Immature natural killer cell (primary cell): ENCODE measurements at places on chromosomes 6 and 20. TPM values are rescaled to one million over a fixed set of nuclear protein-coding genes. Genes with fewer than 3 reads are reported as not detected.
A peak's percentile ranks its signal among the peaks of the same experiment; 100 is the strongest.

DNA sequence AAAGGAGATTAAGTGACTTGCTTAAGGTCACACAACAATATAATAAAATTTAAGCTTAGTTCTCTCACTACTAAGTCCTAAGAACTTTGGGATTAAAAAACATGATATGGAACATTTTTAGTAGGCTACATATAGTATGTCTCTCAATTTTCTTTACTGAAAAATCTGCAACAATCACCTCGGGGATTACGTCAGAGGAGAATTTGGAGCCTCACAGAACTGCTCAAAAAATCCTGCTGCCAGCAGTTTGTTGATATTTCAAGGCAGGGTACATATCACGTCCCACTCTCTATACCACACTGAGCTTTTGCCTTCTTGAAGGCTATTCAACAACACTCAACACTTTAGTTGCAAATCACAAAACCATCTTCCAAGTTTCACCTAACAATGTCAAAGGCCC, 561.6 kb upstream of the BTBD3 start:
- H3K27ac ChIP-seq, result no peak overlapping the region
- no peak overlapping the region for H3K4me3 ChIP-seq
- no peaks in the 10 kb centered on the region for H3K27me3 ChIP-seq
- DNase-seq, result no peak
- no peaks in the 10 kb centered on the region for H3K36me3 ChIP-seq

GRCh38 chr6:44504301-44504791, 116.8 kb downstream of the CDC5L start:
- H3K36me3 ChIP-seq, result no peaks in the 10 kb centered on the region
- H3K4me3 ChIP-seq, result no peak overlapping the region
- peaks cover 3% of the 10 kb centered on the region for H3K27me3 ChIP-seq
- H3K4me1 ChIP-seq, result no peaks in the 10 kb centered on the region
- no peak for DNase-seq

GRCh38 chr20:3864518-3864917, 17.9 kb downstream of the MAVS start:
- H3K4me1 ChIP-seq, result no peaks in the 10 kb centered on the region
- no peak overlapping the region for H3K4me3 ChIP-seq
- no peaks in the 10 kb centered on the region for H3K27me3 ChIP-seq
- H3K27ac ChIP-seq, result no peak overlapping the region

GRCh38 chr6:160051390-160051789, 70.2 kb upstream of the SLC22A1 start:
- no peak overlapping the region for H3K27ac ChIP-seq
- peaks cover 30% of the 10 kb centered on the region for H3K36me3 ChIP-seq
- peaks cover under 1% of the 10 kb centered on the region for H3K27me3 ChIP-seq
- no peak for DNase-seq

DNA sequence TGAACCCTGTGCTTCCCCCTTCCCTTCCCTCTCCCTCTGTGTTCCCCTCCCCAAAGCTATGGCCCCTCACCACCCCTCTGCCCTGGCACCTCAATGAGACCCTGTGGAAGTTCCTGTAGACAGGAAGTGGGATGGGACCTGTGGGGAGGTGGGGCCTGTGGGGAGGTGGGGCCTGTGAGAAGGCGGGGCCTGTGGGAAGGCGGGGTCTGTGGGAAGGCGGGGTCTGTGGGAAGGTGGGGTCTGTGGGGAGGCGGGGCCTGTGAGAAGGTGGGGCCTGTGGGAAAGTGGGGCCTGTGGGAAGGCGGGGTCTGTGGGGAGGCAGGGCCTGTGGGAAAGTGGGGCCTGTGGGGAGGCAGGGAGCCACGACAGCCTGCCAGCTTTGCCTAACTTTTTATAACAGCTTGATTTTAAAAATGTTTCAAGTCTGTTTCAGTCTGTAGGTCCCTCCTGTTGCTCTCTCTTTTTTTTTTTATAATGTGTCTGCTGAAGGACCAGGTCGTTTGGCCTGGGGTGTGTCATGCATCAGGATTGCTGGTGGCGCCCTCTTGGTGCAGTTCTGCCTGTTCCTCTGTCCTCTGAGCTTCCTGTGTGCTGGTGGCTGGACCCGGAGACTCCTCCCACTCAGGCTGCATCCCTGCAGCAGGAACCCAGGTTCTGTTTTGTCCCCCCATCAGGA, 70.5 kb upstream of the SLCO4A1 start:
- no peak overlapping the region for H3K27ac ChIP-seq
- H3K4me3 ChIP-seq, result no peak overlapping the region
- H3K27me3 ChIP-seq, result peaks cover 5% of the 10 kb centered on the region
- H3K4me1 ChIP-seq, result peaks cover 13% of the 10 kb centered on the region
- H3K36me3 ChIP-seq, result no peaks in the 10 kb centered on the region
- peak; percentile 26 for DNase-seq

The CAPN11 gene
- polyA plus RNA-seq, result not detected

The SYNDIG1 gene
- polyA plus RNA-seq, result not detected

The CCR6 gene
- 1.8 TPM for polyA plus RNA-seq

DNA sequence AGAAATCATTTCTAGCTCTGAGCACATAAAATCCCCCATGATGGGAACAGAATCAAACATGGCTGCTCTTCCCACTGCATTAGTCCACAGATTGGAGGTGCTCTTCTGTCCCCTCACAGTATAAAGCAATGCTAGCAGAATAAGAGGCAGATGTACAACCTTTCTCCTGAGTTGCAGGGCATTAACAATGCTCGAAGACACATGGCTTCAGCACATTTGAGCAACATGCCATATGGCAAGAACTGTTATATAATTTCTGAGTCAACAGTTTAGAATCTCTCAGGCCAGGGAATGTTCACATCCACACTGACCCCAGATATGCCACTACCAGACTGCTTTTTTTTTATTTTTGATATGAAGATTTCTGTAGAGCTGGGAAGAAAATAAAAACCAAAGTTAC, 119.6 kb downstream of the KIF13A start:
- H3K27me3 ChIP-seq, result no peaks in the 10 kb centered on the region
- DNase-seq, result no peak
- no peak overlapping the region for H3K27ac ChIP-seq

GRCh38 chr20:48823960-48824498, 3.8 kb downstream of the PREX1 start:
- H3K4me3 ChIP-seq, result peak overlapping the region; percentile 99
- no peak overlapping the region for H3K27ac ChIP-seq
- peaks cover 6% of the 10 kb centered on the region for H3K4me1 ChIP-seq
- H3K27me3 ChIP-seq, result peaks cover 14% of the 10 kb centered on the region
- H3K36me3 ChIP-seq, result peaks cover 5% of the 10 kb centered on the region
- peak; percentile 43 for DNase-seq

GRCh38 chr6:119317007-119317406, 32.6 kb downstream of the MAN1A1 start:
- H3K36me3 ChIP-seq, result no peaks in the 10 kb centered on the region
- no peak overlapping the region for H3K4me3 ChIP-seq
- peaks cover 82% of the 10 kb centered on the region for H3K4me1 ChIP-seq
- no peak for DNase-seq
- peaks cover 17% of the 10 kb centered on the region for H3K27me3 ChIP-seq
- peak overlapping the region; percentile 78 for H3K27ac ChIP-seq

The GPR6 gene
- polyA plus RNA-seq, result not detected

DNA sequence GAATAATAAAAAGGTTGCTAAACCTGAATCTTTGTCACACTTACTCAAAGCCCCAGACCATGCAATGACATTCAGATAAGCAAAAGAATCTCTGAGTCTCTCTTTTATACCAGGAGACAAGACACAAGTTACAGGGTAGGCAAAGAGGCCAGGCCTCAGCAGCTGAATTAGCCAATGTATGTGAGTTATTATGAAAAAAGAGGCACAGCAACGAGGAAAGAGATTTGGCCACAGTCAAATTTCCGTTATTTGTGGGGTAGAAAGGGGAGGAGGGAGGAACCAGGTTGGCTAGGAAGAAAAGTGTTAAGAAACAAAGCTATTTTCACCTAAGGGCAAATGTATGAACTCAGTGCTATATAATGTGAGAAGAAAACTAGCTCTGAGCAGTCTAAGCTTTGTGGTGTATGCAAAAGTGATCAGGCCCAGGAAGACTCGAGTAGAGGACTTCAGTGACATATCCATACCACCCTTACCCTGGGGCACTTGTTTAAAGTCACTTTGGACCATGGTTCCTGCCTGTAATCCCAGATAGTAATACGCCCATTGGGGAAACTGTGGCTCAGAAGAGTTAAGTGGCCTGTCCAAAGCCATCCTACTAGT, 19.1 kb downstream of the IPCEF1 start:
- no peak overlapping the region for H3K27ac ChIP-seq
- H3K27me3 ChIP-seq, result peaks cover 3% of the 10 kb centered on the region
- no peak overlapping the region for H3K4me3 ChIP-seq
- no peaks in the 10 kb centered on the region for H3K36me3 ChIP-seq
- no peak for DNase-seq

The ERVFRD-1 gene
- polyA plus RNA-seq, result not detected

- peaks cover 44% of the 10 kb centered on the region for H3K4me1 ChIP-seq
- peaks cover 3% of the 10 kb centered on the region for H3K27me3 ChIP-seq
- H3K27ac ChIP-seq, result peak overlapping the region; percentile 95
- peak; percentile 77 for DNase-seq
- no peaks in the 10 kb centered on the region for H3K36me3 ChIP-seq
- peak overlapping the region; percentile 100 for H3K4me3 ChIP-seq
Measured at GRCh38 chr6:26183581-26184366, 96.5 kb downstream of the HFE start.

The ADGB gene
- not detected for polyA plus RNA-seq

The C20orf202 gene
- polyA plus RNA-seq, result not detected

The EDEM2 gene
- 48.6 TPM for polyA plus RNA-seq

The DEFB125 gene
- polyA plus RNA-seq, result not detected

DNA sequence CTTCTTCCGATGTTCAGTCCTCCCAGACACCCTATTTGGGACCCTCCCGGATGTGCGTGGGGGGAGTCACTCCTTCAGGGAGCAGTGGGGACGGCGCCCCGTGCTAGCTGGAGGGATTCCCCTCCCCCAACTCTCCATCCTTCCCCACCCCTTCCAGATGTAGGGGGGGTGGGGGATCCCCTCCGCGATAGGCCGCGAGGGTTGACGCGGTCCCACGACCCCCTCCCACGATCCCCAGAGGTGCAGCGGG, 548 bp downstream of the GNL1 start:
- H3K4me1 ChIP-seq, result peaks cover 31% of the 10 kb centered on the region
- peak overlapping the region; percentile 98 for H3K27ac ChIP-seq
- H3K36me3 ChIP-seq, result peaks cover 17% of the 10 kb centered on the region
- H3K27me3 ChIP-seq, result peaks cover 17% of the 10 kb centered on the region
- peak overlapping the region; percentile 100 for H3K4me3 ChIP-seq

The AGPAT4 gene
- polyA plus RNA-seq, result 14.4 TPM

The GABRR1 gene
- not detected for polyA plus RNA-seq

The CD83 gene
- polyA plus RNA-seq, result 11.8 TPM

DNA sequence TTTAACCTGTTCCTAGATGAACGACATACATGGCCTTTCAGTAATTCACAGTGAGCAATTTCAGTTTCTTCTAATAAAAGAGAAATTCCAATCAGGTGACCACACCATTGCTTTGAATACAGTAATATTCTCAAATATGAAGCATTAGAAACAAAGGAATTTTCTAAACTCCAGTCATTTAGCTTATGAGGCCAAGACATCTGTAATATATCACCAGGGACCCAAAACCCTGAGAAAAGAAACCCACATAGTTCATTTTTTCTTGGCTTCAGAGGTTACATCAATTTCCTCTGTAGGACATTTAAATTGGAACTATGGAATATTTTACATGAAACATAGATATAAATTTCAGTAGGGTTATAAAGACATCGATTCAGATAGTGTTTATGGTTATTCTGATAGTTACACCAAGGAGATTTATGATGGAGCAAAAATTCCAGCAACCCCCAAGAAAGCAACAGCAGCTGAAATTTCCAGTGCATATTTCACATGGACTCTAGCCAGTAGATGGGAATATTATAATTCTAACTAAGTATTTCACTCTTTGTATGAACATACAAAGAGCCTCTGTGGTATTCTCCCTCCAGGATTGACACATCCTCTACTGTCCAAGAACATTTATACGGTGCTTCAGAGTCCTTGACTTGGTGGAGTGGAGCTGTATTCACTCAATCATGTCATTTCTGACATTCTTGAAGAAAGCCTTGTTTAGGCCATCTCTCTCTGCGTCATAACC, 82.9 kb downstream of the ADGRG6 start:
- H3K4me3 ChIP-seq, result no peak overlapping the region
- H3K4me1 ChIP-seq, result no peaks in the 10 kb centered on the region
- no peaks in the 10 kb centered on the region for H3K27me3 ChIP-seq
- H3K27ac ChIP-seq, result no peak overlapping the region
